ENCODE measurements at places on chromosomes 2 and 18. TPM values are rescaled to one million over a fixed set of nuclear protein-coding genes. Genes with fewer than 3 reads are reported as not detected.

- DNase-seq = no peak
These were observed 22.2 kb downstream of the ZSCAN30 start for GRCh38 chr18:35267809-35268208.

GALNT14 gene
- not detected for polyA plus RNA-seq

DNA sequence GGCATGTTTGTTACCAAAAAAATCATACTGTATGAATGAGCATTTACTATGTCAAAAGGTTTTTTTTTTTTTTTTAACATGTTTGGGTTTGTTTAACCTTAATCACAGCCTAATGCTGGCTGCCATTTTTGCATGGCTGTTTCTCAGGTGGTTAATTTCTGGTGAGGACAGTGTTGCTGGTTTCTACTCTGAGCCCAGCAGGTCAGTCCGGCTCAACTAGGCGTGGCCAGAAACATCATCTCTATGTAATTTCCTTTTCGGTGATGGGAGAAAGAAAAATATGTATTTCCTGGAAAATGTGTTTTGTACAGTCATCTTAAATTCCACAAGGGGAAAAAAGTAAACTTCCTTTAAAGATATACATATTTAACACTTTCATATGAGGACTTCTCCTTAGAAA is 24.9 kb upstream of the BZW1 start:
- DNase-seq = peak; percentile 27

DNA sequence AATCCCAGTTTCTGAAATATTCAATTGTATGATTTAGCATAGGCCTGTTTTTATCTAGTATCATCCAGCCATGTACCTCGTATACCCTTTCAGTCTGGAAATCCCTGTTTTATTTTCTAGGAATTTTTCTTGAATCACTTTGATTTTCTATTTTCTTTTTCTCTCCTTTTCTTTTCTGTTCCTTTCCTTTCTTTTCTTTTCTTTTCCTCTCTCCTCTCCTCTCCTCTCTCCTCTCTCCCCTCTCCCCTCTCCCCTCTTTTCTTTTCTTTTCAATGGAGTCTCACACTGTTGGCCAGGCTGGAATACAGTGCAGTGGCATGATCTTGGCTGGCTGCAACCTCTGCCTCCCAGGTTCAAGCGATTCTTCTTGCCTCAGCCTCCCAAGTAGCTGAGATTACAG is 63.5 kb downstream of the SMCHD1 start:
- DNase-seq = no peak

- DNase-seq = no peak
These were observed 164.1 kb downstream of the FBXO15 start for GRCh38 chr18:73983496-73983895.

GRCh38 chr2:10599921-10600320 is 89.9 kb downstream of the NOL10 start:
- DNase-seq = no peak

ADAM17 gene
- 14.0 TPM for polyA plus RNA-seq

INHBB gene
- 0.05 TPM for polyA plus RNA-seq

GRCh38 chr2:201448061-201448460 is 3.2 kb downstream of the TRAK2 start:
- no peak for DNase-seq

ACOXL gene
- polyA plus RNA-seq = not detected

PLEKHA3 gene
- polyA plus RNA-seq = 28.2 TPM

GRCh38 chr2:19122220-19122619 is 236.2 kb downstream of the OSR1 start:
- DNase-seq = no peak

- no peak for DNase-seq
These were observed 47.5 kb upstream of the TWSG1 start for GRCh38 chr18:9287036-9287435.

MERTK gene
- 0.84 TPM for polyA plus RNA-seq

- DNase-seq = no peak
These were observed 166.1 kb downstream of the PID1 start for GRCh38 chr2:229104974-229105387.

- peak; percentile 54 for DNase-seq
These were observed 6.6 kb upstream of the CYP27C1 start for GRCh38 chr2:127226520-127227263.

EMILIN1 gene
- 68.3 TPM for polyA plus RNA-seq

SERPINB12 gene
- not detected for polyA plus RNA-seq

SLC9A4 gene
- polyA plus RNA-seq = not detected

DNA sequence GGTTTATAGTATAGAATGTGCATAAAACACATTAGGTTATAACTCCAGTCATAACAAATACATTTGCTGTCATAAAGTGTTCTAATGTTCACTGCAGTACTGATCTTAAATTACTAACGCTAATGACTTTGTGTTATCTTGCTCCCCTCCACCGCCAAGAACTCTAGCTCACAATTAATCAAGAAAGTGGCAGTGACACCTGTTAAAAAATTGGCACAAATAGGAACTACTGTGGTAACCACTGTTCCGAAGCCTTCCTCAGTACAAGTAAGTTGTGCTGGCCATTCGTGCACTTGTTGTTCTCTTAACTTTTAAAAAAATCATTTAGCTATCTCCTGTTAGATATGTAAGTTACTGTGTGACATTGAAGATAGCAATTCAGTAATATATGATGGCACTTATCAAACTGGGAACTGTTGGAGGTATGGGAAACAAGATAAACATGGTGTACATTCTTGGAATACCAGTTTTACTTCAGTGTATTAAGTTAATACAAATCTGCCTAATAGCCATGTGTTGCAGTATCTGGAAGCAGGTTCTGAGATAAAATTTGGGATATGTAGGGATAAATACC is 41.2 kb downstream of the TAF4B start:
- DNase-seq = no peak

DNA sequence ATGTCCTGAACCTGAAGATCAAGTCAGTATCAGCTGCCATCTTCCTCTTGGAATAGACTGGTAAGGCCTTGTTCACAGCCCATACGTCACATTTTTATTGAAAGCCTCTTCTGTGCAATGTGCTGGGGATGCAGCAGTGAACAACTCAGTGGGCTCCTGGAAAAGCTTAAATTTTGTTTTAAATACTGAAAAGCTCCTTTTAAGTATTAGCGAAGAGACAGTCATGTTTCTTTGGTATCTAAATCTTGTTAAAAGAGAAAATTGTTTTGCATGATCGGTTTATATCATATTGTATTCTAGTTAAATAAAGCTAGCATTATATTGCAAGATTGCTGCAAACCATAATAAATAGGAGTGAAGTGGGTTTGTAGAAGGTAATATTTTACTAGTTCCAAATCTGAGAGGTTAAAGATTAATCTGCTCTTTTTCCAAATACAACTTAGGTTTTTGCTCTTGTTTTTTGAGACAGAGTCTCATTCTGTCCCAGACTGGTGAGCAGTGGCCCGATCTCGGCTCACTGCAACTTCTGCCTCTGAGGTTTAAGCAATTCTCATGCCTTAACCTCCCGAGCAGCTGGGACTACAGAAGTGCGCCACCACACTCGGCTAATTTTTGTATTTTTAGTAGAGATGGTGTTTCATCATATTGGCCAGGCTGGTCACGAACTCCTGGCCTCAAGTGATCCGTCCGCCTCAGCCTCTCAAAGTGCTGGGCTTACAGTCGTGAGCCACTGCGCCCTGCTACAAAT is 1.6 kb upstream of the RMDN2 start:
- DNase-seq = no peak

GRCh38 chr2:20667151-20667530 is 197 bp downstream of the GDF7 start:
- DNase-seq = no peak

DNA sequence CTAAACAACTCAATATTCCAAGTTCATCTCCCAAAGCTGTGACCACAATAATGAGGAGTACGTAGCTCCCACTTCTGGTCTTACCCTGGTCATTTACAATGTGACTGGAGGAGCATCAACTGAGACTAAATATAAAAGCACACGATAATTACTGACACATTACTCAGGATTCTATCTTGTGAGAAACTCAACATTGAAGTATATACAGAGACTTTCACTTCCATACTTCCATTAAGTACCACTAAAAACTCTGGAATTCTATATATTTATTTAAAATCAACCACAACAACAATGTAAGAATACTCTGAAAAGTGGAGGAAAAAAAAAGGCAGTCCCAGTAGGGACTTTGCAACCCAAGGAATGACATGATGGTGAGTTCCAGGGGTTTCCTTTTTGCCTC is 61.4 kb downstream of the XDH start:
- no peak for DNase-seq

ABHD1 gene
- polyA plus RNA-seq = 0.10 TPM

- DNase-seq = no peak
These were observed 15.0 kb upstream of the NTSR2 start for GRCh38 chr2:11684894-11685460.

BMP10 gene
- polyA plus RNA-seq = not detected

RANBP2 gene
- polyA plus RNA-seq = 29.0 TPM

MGAT4A gene
- polyA plus RNA-seq = not detected

DNA sequence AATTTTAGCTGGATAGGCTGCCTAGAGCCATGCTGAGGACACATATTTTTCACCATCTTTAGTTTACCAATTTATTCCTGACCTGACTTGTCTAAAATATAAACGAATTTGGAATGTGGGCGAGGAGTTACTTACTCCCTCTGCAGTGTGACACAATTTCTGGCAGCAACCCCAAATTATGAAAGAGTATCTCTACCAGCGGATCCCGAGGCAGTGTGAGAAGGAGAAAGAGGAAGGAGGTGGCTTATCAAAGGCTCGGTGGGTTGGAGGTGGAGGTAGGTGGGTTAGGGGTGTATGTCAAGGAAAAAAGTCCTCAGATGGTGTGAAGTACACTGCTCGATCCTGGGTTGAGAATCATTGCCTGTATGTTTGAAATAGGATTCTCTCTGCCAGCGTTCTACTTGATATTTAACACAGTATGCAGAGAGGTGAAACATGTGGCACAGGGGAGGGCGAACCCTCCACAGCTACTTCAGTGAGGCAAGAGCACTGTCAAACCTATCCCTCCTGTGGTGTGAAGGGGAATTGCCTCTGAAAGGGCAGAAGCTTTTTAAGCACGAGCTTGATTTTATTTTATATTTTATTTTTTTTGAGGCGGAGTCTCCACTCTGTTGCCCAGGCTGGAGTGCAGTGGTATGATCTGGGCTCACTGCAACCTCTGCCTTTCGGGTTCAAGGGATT is 76.0 kb downstream of the RFTN2 start:
- peak; percentile 21 for DNase-seq

- no peak for DNase-seq
These were observed 752.9 kb upstream of the HS6ST1 start for GRCh38 chr2:129071531-129071930.

GRCh38 chr2:202721621-202722020 is 86.9 kb downstream of the FAM117B start:
- peak; percentile 43 for DNase-seq

ARHGAP15 gene
- not detected for polyA plus RNA-seq

All from AG04450 (cell line).